ENCODE measurements at places on chromosomes 16 and 17.
A peak's percentile ranks its signal among the peaks of the same experiment; 100 is the strongest.

- DNase-seq: no peak
Observed at GRCh38 chr16:85589688-85590505, 23.2 kb upstream of the GSE1 start.

DNA sequence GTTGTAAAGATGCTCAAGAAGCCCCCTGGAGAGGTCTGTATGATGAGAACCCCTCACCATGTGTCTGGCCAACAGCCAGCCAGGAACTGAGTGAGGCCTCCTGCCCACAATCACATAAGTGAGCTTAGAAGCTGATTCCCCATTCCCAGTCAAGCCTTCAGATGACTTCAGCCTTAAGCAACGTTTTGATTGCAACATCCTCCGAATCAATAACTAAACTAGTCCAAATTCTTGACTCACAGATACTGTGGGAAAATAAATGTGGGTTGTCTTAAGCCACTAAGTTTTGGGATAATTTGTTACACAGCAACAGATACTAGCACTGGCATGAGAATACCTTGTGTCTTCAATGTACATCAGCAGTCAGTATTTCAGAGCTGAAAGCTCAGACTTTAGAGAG is 54.5 kb upstream of the HS3ST4 start:
- no peak for DNase-seq

- no peak for DNase-seq
Observed at GRCh38 chr17:82836823-82837357, 2.9 kb downstream of the ZNF750 start.

GRCh38 chr16:80846275-80846674 is 41.9 kb upstream of the CDYL2 start:
- no peak for DNase-seq

DNA sequence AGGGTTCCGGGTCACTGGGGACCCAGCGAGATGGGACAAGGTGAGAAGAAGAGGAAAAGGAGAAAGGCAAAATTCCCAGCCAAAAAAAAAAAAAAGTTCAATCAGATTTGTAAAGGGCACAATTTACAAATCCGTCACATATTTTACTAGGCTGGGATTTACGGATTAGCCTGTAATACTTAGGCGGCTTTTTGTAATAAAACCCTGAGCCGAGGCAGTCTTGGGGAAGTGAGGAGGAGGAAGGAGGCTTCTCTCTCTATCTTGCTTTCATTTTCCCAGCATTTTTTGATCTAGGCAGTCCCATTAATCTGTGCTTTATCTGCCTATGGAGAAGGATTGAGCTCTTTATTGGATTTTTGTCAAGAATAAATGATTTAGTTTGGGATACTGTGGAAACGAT is 130.6 kb upstream of the SDK2 start:
- DNase-seq: no peak

DNA sequence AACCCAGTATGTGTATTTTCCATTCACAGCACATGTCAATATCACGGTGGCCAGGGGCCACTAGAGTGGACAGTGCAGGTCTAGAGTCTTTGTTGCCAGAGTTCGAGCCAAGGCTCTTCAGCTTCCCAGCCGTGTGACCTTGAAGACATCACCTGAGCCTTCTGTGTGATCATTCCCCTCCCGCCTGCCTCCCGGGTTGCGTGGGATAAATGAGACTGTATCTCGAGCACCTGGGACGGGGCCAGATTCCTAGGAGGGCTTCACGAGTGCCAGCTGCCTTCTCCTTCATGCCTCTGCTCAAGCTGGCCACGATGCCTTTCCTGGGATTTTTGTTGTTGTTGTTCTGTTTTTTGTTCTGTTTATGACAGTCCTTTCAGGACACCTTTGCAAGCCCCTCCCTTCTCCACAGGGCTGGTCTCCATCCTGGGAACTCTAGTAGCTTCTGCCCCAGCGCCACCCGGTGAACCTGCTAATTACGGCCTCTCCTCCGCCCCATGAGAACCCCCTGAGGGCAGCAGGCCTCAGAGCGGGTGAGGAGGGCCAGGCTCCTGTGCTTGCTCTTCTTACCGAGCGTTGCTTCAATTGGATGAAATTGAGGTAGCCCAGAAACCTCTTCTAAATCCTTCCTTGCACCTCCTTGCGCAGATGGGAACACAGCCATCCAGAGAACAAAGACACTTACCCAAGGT is 3.9 kb downstream of the SPNS2 start:
- no peak for DNase-seq

DNA sequence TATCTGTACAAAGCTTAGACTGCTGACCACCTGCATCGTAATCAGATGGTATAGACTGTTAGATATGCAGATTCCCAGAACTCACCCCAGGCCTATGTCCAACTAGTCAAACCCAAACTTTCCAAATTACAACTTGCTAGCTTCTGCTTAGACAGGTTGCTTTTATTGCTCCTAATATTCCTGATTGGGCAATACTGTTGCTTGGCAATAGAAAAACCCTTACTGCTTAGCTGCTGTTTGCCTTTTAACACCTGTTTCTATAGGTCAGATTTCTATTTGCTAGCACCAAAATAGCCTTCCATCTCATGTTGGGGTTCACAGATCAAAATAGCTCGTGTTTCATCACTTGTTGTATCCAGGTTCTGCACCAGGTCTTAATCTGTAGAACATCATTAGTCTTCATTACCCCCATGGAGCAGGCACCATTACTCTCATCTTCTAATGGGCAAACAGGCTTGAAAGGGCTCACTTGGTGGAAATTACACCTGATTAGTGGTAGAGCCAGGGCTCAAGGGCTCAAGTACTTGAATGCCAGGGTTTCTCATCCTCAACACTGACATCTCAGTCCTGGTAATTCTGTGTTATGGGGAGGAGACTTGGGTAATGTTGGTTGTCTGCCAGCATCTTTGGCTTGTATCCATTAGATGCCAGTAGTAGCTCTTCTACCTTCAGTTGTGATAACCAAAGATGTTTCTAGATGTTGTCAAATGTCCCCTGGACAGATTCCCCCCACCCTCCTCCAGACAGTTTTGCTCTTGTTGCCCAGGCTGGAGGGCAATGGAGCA is 2.7 kb downstream of the ZP2 start:
- DNase-seq: no peak

- DNase-seq: no peak
Observed at GRCh38 chr17:6514371-6514770, 42.0 kb downstream of the PITPNM3 start.

GRCh38 chr17:43549496-43549895 is 3.4 kb upstream of the ETV4 start:
- no peak for DNase-seq

DNA sequence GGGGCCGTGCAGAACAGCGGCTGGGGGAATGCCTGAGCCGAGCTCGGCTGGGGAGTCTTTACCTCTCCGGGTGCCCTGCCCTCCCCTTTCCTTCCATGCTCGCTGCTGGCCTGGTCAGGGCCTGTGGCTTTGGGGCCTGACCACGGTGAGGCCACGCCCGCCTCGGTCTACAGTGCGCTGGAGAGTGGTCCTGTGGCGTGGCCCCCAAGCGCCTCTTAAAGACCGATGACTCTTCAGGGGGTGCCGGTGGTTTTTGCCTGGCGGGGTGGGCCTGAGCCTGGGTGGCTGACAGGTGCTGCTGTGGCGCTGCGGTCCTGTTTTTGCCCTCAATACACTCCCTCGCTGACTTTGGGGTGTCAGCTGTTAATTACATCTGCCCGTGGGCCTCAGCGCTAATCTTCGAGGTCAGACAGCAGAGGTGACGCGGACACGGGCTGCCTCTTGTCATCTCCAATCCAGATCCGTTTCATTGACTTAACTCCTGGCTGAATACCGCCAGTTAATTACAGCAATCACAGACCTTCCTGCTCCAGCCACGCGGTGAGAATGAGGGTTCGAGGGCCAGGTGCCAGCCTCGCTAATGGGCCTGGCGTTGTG is 29.7 kb downstream of the GSE1 start:
- DNase-seq: peak; percentile 60

GRCh38 chr17:65364438-65364837 is 197.0 kb downstream of the AXIN2 start:
- no peak for DNase-seq

GRCh38 chr17:51165680-51166197 is 472 bp upstream of the NME2 start:
- DNase-seq: peak; percentile 89

DNA sequence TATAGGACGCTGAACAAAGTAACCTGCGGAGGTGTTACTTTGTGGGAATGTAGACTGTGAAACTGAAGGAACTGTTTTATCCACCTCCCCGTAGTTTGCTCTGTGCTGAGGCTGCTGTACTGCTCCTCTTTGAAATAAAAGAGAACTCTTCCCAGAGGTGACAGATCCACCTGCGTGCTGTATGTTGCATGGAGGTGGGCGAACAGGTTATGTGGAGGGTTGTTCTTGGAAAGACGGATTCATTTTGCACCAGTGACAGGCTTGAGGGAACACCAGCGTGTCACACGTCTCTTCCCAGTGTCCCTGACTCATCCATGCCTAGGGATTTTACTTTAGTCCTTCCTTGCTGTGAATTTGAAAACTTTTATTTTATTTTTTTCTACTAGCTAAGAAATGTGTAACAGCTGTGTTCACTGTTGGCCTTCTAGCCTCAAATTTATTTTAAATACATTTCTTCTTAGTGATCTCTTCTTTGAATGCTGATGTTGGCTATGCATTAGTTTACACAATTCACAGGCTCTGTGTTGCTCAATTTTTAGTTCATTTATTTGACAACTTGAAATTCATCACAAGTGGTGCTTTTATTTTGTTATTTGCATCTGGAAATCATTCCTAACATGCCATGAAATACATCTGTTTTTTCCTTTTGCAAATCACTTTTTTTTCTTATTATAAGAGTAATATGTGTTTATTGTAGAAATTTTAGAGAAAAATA is 512.4 kb downstream of the CDH13 start:
- no peak for DNase-seq

DNA sequence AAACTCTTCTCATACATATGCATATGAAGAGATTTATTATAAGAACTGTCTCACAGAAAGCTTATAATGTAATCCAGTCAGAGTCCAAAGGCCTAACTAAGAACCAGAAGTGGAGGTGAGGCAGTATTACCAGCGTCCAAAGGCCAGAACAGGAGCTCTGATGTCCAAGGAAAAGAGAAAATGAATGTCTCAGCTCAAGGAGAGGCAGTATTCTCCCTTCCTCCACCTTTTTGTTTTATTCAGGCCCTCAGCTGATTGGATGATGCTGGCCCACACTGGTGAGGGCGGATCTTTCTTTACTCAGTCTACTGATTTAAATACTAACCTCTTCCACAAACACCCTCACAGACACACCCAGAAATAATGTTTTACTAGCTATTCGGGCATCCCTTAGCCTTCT is 43.4 kb downstream of the FBXL20 start:
- DNase-seq: no peak

DNA sequence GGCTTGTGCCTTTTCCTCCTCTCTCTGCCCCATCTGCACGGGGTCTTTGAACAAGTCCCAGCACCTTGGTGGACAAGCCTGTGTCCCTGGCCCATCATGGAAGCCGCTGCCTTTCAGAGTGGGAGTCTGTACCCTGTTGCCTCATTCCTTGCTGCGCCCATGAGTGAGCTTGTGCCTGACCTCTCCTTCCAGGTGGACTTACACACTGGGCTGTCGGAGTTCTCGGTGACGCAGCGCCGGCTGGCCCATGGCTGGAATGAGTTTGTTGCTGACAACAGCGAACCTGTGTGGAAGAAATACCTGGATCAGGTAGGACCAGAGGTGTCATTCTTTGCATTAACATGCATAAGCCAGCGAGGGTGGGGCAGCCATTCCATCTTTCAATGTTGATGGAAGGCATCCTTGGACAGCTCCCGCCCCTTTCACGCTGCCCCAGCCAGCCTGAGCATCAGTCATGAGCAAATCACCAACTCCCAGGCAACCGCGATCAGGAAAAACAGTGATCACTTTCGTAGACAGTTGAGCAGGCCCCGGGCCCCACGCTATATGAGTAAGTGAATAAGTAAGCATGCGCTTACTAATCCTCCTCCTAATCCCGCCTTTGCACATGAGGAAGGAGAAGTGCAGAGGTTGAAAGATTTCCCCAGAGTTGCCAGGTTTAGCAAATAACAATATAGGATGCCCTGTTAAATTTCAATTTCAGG is 36.8 kb downstream of the ATP2C2 start:
- DNase-seq: no peak

DNA sequence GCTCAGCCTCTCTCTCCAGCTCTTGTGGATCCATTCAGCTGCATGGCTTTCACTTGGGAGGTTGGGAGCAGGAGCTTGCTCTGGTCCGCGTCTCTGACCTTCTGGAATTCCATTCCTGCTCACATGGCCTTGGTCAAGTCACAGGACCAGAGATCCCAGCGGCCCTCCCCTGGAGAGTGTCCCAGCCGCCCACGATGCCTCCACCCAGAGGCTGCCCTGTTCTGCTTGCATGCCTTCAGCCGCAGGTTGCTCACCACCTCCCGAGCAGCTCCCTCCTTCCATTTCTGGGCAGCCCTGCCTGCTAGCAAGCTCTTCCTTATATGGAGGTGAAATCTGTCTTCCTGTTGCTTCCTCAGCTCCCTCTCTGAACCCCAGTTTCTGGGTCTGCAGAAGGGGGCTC is 32.6 kb downstream of the RAI1 start:
- DNase-seq: no peak

DNA sequence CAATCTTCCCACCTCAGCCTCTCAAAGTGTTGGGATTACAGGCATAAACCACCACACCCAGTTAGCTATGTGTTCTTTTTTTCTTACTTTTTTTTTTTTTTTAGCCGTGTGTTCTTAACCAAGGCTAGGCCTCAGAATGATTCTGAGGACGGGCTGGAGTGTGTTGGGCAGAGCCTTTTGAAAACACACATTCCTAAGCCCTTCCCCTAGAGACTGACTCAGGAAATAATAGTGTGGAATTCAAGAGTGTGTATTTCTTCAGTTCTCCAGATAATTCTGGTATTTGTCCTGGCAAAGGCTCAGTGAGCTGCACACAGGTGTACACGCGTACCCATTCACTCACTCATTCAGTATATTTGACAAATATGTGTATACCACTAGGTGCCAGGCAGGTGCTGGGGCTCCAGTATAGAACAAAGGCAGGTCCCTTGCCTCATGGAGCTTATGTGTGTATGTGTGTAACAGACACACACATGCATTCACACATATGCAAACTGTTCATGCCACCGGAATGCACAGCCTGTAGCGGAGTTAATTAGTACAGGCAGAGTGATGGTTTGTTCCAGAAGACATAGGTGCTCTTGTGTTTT is 19.4 kb upstream of the NFATC3 start:
- DNase-seq: no peak

DNA sequence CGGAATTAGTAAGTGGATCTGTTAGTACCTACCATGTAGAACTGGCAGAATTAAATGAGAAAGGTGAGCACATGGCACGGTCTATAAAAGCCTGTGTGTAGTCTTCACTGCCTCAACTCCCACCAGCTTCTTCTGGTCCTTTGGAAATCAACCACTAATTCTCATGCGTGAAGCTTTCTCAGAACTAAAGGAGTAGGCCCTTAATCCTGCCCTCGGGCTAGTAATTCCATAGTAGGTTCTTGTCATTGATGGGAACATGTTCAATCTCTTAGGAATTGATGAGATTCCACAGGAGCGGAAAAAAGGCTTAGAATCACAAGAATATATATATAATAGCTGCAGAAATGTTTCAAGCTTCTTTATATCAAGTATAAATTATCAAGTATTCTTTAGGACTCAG is 21.7 kb downstream of the CDR2 start:
- no peak for DNase-seq

DNA sequence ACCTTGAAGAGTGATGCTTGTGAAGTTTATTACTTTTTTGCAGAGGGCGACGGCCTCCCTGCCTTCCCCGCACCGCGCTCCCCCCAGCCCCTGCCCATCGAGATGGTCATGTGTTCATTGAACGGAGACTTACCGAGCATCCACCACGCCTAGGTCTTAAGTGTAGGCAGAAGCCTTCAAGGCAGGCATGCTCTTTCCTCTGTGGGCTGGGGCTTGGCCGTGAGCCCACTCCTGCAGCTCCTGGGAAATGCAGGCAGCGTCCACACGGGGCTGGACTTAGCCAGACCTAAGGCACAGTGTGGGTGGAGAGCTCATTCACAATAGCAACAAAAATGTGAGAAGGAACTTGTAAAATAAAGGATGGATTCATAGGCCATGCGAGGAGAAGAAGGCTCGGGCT is 19.2 kb downstream of the RNF213 start:
- no peak for DNase-seq
